ENCODE measurements at places on chromosomes 2 and 18.

- no peak for DNase-seq
Observed at GRCh38 chr2:108220942-108221541, 18.7 kb upstream of the SULT1C3 start.

- no peak for DNase-seq
Observed at GRCh38 chr2:19859565-19859964, 42.2 kb downstream of the TTC32 start.

- no peak for DNase-seq
Observed at GRCh38 chr18:10937743-10938640, 211.4 kb downstream of the PIEZO2 start.

GRCh38 chr2:133271105-133271504 lies 297.2 kb downstream of the NCKAP5 start:
- no peak for DNase-seq

GRCh38 chr2:121293450-121294325 lies 8.7 kb upstream of the TFCP2L1 start:
- no peak for DNase-seq

DNA sequence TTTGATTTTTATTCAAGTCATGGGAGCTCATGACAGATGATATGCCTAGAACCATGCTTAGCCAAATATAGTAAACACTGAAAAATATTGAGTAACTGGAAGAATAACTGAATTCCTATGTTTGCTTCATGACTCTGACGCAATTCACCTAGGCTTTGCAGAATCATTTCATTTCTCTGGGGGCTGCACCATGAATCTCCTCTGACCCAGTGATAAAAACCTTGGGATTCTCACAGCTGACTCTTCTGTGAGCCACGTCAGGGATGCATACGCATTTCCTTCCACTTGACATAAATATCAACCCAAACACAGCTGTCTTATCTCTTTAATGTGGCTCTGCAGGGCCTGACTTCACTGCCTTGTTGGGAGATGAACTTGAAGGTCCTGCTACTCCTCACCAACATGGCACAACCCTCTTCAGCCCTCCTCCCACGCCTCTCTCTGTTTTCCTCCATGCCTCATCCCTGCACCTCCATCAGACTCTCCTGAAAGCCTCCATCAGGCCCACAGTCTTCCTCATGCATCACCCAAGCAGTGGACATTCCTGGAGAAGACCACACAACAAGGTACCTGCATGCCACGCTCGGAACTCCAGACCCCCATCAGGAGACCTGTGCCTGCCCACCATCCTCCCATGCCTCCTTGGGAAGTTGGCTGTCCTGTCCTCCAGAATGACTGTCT lies 29.8 kb downstream of the COL6A3 start:
- DNase-seq: no peak

DNA sequence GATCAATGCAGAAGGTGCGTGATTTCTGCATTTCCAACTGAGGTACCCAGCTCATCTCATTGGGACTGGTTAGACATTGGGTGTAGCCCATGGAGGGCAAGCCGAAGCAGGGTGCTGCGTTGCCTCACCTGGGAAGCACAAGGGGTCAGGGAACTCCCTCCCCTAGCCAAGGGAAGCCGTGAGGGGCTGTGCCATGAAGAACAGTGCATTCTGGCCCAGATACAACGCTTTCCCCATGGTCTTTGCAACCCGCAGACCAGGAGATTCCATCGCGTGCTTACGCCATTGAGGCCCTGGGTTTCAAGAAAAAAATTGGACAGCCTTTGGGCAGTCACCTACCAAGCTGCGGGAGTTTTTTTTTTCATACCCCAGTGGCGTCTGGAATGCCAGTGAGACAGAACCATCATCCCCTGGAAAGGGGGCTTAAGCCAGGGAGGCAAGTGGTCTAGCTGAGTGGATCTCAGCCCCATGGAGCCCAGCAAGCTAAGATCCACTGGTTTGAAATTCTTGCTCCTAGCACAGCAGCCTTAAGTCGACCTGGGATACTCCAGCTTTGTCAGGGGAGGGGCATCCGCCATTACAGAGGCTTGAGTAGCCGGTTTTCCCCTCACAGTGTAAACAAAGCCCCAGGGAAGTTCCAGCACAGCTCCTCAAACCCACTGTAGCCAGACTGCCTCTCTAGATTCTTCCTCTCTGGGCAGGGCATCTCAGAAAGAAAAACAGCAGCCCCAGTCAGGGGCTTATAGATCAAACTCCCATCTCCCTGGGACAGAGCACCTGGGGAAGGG lies 21.7 kb downstream of the TFPI start:
- no peak for DNase-seq

DNA sequence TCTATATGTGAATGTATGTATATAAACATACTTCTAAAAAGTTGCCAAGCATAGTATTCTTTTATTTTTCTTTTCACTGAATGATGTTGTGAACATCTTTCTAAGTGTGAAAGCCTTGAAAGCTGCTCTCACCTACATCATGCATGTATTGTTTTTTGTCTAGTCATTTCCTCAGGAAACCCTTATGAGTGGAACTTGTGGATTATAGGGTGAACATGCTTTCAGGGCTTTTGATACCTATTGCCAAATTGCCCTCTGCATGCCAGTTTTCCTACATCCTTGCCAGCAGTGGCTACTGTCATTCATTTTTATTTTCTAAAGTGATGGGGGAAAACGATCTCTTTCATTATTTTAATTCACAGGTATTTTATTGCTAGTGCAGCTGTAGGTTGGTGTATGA lies 78.3 kb downstream of the ADAM23 start:
- no peak for DNase-seq

DNA sequence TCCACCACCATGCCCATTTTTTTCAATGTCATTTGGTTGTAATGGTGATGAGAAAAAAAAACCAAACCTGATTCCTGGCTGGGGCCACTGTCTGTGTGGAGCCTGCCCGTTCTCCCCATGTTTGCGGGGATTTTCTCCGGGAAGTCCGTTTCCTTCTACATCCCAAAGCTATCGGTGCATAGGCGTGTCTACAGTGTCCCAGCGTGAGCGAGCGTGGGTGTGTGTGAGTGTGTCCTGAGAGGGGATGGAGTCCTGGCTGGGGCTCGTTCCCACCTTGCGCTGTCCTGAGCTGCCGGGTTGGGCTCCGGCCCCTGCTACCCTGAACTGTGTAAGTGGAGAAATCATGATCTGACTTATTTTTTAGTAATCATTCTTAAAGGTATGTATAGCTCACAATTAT lies 7.3 kb upstream of the ZAP70 start:
- no peak for DNase-seq

DNA sequence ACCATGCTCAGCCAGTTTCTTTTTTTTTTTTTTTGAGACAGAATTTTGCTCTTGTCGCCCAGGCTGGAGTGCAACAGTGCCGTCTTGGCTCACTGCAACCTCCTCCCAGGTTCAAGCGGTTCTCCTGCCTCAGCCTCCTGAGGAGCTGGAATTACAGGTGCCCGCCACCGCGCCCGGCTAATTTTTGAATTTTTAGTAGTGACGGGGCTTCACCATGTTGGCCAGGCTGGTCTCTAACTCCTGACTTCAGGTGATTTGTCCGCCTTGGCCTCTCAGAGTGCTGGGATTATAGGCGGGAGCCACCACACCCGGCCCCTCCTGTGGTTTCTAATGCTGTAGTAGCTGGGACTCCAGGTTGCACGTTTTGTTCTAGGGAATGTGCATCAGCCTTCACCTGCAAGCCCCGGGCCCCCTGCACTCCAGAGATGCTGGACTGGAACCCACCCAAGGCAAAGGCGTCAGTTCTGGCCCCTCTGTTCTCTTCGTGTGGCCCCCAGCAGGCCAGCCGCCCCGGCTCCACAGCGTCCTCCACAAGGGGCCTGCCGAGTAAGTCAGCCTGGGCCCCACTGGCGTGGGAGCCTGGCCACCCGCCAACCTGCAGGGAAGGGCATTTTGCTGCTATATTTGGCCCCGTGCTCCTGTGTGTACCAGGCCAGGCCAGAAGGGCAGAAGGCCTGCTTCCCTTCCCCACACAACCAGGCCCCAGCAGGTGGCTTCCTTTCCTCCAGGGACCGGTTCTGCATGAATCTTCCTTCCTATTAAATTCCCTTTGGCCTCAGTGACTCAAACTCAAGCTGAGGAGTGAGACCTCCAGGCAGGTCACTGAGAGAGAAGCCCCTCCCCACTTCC lies 25.7 kb upstream of the B3GNT7 start:
- no peak for DNase-seq

- no peak for DNase-seq
Observed at GRCh38 chr2:240225660-240226475, 85.4 kb upstream of the OTOS start.

GRCh38 chr18:45111502-45111848 lies 430.8 kb downstream of the SETBP1 start:
- no peak for DNase-seq

GRCh38 chr2:184304006-184304405 lies 294.3 kb upstream of the ZNF804A start:
- no peak for DNase-seq

- no peak for DNase-seq
Observed at GRCh38 chr2:57880967-57881366, 165.6 kb upstream of the VRK2 start.

- no peak for DNase-seq
Observed at GRCh38 chr18:74836296-74837139, 238.8 kb downstream of the ZNF407 start.

DNA sequence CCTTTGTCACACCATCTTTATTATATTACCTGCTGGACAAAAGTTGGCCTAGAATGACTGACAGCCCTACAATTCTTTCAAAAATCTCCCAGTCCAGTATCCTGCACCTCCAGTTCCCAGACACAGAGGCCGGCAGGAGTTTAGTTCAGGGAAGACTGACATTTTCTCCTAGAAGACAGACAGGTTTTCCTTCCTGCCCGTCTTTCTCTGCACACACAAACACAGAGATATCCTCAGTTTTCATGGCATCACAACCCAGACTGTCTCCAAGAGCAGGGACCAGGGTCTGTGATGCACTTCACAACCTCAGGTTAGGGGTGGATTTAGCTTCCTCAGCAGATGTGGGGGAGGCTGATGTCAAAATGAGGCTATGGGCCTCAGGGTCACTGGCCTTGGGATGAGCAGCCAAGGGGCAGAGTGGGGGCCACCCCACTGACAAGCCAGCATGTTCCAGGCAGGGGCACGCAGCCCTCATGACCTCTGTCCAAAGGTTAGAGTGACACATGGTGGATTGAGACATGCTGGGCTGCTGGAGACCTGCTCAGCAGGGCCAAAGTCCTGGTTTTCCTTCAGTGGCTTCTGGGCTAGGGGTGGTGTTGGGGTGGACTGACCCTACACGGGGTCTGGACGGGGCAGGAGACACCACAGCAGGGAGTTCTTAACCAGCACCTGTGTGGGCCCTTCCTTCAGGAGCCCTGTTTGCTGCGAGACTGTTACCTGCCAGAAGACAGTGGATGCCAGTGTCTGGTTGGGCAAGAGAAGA lies 70.5 kb downstream of the SFXN5 start:
- no peak for DNase-seq

GRCh38 chr2:224584785-224585210 lies 365 bp downstream of the CUL3 start:
- peak; percentile 58 for DNase-seq

GRCh38 chr2:33307659-33308270 lies 168.7 kb upstream of the RASGRP3 start:
- no peak for DNase-seq

- DNase-seq: no peak
Observed at GRCh38 chr2:112304298-112304941, 29.0 kb downstream of the ZC3H6 start.

DNA sequence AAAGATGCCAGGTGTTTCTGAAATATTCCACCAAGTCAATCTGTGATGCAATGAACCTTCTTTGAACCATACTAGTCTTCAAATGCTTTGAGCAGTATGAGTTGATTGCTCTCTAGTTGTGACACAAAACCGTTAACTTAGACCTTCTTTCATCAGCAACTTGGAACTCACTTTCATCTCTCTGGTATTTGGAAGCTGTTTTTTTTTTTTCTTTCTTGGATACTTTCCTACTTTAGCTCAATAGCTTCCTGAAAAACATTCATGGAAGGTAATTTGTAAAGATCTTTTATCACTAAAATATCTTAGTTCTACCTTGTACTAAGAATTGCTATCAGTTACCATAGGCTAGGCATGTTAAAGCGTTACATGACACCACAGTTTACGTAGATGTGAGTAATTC lies 1071.9 kb upstream of the CHAC2 start:
- DNase-seq: no peak

- DNase-seq: no peak
Observed at GRCh38 chr18:31454066-31454708, 6.6 kb downstream of the DSG3 start.

DNA sequence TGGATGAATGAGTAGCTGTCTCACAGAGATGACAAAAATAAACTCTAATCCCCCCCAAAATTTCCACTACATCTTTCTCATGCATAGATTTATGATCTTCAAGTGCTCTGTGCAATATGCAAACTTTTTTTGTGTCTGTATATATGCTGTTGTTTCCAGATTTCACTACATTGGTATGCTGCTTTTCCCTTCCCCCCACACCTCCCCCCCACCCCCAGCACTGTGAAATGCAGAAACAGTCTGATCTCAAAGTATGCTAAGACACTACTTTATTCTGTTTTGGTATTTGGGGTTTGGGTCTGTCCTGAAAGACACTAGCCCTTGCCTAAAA lies 524 bp upstream of the KLHL14 start:
- DNase-seq: no peak

- no peak for DNase-seq
Observed at GRCh38 chr2:150811259-150811855, 323.9 kb upstream of the RND3 start.

DNA sequence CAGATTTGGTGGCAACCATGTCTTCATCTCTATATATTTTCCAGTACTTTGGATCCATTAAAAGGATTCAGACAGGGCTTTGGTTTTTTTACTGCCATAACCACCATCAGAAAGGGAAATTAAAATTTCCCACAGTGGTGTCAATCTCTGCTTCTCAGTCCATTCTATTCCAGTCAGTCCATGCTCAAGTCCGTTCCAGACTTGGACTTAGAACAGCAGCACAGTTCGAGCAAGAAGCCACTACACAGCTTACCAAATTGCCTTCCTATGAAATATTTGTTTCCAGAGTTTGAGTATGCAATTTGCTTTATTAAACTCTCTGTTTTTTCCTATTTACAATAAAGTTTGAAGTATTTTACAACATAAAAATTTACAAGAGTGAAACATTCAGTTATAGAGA lies 306.5 kb upstream of the GULP1 start:
- DNase-seq: no peak

- no peak for DNase-seq
Observed at GRCh38 chr2:222242532-222242931, 56.3 kb downstream of the PAX3 start.

DNA sequence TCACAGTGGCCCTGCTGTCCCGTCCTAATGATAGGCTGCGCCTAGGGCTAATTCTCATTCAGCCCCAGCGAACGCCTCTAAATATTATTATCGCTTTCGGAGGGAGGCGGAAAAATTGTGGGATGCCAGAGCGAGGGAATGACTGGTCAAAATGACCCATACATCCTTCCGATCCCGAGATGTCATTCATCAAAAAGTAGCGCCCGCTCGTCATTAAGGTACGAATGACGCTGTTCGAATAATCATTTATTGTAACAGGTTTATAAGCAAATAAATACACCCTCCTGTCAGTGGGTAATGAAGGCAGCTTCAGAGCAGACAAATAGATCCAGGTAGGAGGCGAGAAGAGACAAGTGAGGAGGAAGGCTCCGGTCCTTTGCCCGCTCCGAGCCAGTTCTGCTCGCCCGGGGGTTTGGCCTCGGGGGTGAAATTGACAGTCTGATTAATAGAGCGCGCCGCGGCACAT lies at the start of gene EVX2:
Gene EVX2 (minus strand): TSS at position 167 of the 466 bp plus-strand sequence. CDS start 186 bp downstream, outside the sequence.
- DNase-seq: no peak
